AG04449 (cell line): ENCODE measurements at places on chromosomes 11 and 22.

GRCh38 chr11:129960216-129961214 is 42.1 kb downstream of the PRDM10 start:
- peak; percentile 51 for DNase-seq

GRCh38 chr11:18466402-18466801 is 10.7 kb downstream of the LDHAL6A start:
- no peak for DNase-seq

DNA sequence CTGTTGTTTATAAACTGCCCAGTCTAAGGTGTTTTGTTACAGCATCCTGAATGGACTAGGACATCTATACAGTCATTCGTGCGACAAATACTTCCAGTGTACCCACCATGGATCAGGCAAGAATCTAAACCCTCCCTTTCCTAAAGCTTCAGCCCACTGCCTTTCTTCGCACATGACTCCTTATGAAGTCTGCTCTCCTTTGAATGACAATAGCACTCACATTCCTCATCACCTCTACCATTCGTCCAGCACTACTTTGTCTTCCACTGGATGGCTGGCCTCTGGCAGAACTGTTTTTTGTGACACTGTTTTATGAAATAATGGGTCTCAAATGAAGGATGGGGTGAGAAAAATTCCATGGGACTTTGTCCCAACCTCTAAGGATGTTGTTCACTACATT is 89.8 kb upstream of the LIN7C start:
- no peak for DNase-seq

- no peak for DNase-seq
Observed at GRCh38 chr11:116073854-116074837, 569.9 kb upstream of the CADM1 start.

DNA sequence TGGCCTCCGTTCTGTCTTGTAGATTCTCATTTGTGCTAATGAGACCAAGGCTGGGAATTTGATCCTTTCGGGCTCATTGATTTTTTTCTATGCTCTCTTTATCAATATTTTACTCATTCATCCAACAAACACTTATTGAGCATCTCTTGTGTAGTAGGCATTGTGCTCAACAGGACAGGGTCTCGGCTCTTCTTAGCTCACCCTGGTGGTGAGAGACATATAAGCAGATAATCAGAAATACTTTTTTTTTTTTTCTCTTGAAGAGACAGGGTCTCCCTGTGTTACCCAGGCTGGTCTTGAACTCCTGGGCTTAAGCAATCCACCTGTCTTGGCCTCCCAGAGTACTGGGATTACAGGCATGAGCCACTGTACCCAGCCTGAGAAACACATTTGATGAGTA is 48.0 kb upstream of the SLC5A1 start:
- DNase-seq = no peak

GRCh38 chr11:68806931-68807844 is 34.5 kb downstream of the CPT1A start:
- DNase-seq = peak; percentile 45

- no peak for DNase-seq
Observed at GRCh38 chr11:10514202-10514601, 26.8 kb downstream of the RNF141 start.

- no peak for DNase-seq
Observed at GRCh38 chr22:18077087-18077638, 627 bp upstream of the PEX26 start.

GRCh38 chr11:34696862-34697261 is 76.0 kb downstream of the EHF start:
- DNase-seq = no peak

GRCh38 chr22:37186997-37187522 is 987 bp downstream of the C1QTNF6 start:
- DNase-seq = no peak
